KBM-7 (cell line): ENCODE measurements at places on chromosomes 4 and X.
A peak's percentile ranks its signal among the peaks of the same experiment; 100 is the strongest.

- DNase-seq, result no peak
Measured at GRCh38 chr4:131296192-131296591, 1852.9 kb upstream of the PCDH10 start.

DNA sequence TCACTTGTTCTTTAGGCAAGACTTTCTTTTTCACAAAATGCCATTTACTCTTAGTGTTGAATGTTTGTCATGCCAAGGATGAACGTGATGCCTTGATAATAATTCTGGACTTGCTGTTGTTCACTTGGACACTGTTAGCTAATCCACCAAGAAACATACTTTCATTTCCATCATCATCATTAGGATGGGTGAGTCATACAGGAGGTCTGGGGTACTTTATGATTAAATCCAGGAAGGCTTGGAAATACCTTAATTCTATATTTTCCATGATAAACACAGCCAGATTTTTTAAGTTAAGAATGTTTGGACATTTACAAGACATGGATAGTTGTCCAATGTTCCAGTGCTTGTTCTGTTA is 260.7 kb upstream of the GIMD1 start:
- no peak for DNase-seq

- no peak for DNase-seq
Measured at GRCh38 chr4:38368613-38369012, 295.4 kb upstream of the KLF3 start.

- peak; percentile 76 for DNase-seq
Measured at GRCh38 chr4:173169428-173170181, 994 bp downstream of the GALNT7 start.
